ENCODE measurements at places on chromosomes 5 and 9.

DNA sequence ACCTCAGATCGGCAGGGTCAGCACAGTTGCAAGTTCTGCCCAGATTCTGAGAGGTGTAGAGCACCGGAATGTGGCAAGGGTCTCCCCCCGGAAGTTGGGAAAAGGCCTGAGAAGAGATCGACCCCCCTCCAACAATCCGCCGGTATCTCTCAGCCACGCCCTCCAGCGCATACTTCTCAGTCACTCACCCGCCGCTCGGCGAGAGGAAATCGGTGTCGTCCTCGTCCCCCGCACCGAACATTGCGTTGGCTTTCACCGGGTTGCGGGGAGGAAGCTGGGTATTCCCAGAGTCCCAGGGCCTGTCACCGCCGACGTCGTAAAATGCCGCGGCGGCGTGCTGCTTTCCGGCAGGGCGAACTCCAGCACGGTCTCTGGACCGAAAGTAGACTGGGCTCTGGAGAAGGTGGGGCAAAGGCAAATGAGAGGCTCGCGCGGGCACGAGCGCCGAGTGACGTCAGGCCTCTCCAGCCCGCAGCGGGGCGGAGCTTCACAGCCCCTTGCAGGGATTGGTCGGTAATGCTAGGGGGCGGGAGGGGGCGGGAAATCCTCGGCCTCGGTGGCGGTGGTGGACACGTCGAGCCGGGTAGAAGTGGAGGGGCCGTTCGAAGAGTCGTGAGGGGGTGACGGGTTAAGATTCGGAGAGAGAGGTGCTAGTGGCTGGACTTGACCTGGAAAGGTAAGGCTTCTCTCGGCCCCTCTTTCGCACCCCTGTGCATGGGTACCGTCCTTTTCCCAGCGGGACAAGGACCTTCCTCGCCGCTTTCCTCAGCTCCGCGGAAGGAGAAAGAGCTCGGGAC lies at the start of the genes FKBP15 and SLC31A1:
Gene FKBP15 (minus strand): TSS at position 275 of the 797 bp plus-strand sequence. CDS start 34 bp downstream, at position 241.
Gene SLC31A1 (plus strand): TSS at position 542 of the 797 bp plus-strand sequence. CDS start 34,605 bp downstream, outside the sequence.
- peak; percentile 89 for DNase-seq

- no peak for DNase-seq
These were observed 5.8 kb upstream of the CCL21 start for GRCh38 chr9:34715639-34716215.

- DNase-seq, result no peak
These were observed 36.3 kb upstream of the RLN1 start for GRCh38 chr9:5375790-5376477.

GRCh38 chr9:36148311-36149051 lies 11.9 kb downstream of the GLIPR2 start:
- DNase-seq, result peak; percentile 58

GRCh38 chr5:59285300-59286016 lies 608.1 kb downstream of the PDE4D start:
- no peak for DNase-seq

- DNase-seq, result no peak
These were observed 41.7 kb downstream of the UNC13B start for GRCh38 chr9:35203528-35203927.

DNA sequence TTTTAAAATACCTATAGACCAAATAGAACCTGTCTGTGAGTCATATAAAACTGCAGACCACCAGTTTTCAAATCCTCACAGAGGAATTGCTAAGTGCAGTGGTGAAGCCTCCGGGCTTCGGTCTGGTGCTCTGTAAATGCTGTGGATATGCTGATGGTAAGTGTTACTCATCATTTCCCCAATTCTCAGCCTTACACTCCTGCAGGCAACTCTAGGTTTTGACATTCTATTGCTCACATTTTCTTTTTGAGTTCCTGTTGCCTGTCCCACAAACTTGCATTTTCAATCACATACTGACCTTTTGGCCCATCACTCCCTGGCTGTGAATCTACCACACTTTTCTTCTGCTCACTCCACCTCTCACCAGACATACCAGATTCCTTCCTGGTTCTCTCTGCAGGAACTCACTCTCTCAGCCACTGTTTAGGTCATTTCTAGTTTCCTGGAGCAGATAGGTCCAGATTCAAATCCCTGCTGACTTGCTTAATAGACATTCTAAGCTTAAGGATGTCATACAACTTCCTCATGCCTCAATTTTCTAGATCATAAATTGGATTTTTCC lies 192.9 kb downstream of the RAB3C start:
- DNase-seq, result no peak

- no peak for DNase-seq
These were observed 7.9 kb downstream of the SLC2A6 start for GRCh38 chr9:133470988-133471387.

DNA sequence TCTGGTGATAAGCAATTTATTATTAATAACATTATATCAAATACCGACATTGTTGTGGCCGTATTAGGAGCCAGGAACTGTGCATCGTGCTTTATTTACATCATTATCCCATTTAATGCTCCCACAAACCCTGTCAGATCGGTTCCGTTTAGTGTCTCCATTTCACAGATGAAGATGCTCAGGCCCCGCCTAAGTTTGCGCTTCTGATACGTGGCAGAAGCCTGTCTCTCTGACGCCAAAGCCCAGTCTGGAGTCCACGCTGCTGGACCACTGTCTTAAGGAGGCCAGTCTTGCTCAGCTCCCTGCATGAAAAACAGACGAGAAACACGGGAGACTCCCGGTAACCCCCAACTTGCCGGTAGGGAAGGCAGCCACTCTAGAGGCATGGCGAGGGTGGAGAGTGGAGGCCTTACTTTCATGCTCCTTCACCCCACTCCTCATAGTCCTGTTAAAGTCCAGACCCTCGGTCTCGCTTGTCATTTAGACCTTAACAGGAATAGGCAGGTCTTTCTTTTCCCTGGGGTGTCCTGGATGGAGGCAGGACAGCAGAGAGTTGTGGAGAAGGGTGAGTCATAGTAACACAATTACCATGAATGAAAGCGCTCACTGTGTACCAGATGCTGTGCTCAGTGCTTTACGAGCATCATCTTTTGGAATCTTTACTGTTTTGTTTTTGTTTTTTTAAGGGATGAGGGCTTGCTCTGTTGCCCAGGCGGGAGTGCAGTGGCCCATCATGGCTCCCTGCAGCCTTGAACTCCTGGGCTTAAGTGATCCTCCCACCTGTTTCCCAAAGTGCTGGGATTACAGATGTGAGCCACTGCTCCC lies 872 bp downstream of the TXNDC15 start:
- DNase-seq, result no peak

DNA sequence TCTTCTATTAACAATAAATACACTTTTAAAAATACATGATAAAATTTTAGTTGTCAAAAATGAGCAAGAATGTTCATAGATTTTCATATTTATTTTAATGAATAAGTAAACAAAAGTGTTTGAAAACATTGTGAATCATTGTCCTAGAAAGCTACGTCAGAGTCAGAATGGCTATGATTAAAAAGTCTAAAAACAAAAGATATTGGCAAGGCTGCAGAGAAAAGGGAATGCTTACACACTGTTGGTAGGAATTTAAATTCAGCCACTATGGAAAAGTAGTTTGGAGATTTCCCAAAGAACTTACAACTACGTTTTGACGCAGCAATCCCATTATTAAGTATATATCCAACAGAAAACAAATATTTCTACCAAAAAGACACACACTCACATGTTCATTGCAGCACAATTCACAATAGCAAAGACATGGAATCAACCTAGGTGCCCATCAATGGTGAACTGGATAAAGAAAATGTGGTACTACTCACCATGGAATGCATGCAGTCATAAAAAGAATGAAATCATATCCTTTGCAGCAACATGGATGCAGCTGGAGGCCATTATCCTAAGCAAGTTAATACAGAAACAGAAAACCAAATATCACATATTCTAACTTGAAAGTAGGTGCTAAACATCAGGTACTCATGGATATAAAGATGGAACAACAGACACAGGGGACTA lies 49.2 kb upstream of the FBXL17 start:
- no peak for DNase-seq

GRCh38 chr9:87991151-87991870 lies 17.0 kb upstream of the CDK20 start:
- no peak for DNase-seq

GRCh38 chr5:2755681-2756171 lies 4.2 kb upstream of the IRX2 start:
- DNase-seq, result no peak

GRCh38 chr9:127311239-127311741 lies 46.7 kb downstream of the GARNL3 start:
- no peak for DNase-seq

DNA sequence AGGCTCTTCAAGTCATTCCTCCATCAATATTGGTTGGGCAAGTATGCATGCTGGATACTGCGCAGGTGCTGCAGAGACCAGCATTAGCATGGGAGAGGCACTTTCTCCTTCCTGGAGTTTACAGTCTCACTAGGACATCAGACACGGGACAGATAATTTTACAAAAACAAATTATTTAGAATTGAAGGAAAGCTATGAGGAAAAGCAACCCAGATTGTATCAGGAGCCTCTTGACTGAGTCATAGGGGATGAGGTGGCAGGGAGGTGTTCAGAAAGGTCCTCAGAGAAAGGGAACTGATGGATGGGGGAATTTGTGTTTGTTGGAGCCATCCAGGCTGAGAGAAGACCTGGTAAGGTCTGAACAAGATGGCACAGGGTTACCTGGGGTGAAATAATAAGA lies 24.5 kb upstream of the RAB14 start:
- DNase-seq, result no peak

DNA sequence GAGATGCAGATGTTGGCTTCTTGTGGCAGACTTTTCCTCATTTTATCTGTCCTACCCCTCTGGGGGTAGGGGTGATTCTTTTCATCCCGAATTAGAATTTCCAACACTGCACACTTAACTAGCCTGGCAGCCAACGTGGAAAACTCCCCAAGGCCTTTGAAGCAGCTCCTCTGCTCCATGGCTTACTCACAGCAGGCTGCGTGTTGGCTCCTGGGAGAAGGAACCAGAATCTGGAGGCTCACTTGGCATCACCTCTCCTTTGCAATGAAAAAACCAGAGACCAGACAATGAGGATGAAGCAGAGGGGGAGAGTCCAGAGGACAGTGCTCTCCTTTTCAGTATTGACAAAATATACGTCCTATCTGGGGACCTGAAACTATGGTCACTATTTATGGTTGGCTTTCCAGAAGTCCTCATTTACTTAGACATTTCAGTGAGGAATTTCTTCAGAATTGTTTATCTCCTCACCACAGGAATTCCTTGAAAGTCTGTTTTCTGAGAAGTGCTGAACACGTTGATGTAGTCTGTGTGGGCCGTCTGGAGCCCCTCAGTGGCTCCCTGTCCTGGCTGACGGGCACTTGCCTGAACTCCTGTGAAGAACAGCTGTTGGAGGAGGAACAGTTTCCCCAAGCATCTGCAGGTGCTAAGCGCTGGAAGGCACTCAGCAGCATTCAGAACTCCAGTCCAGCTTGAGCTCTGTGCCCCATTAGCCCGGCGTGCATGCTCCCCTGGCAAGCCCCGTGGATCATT lies 231.3 kb downstream of the RFK start:
- DNase-seq, result no peak

GRCh38 chr5:95406426-95407090 lies 15.4 kb downstream of the FAM81B start:
- DNase-seq, result no peak

DNA sequence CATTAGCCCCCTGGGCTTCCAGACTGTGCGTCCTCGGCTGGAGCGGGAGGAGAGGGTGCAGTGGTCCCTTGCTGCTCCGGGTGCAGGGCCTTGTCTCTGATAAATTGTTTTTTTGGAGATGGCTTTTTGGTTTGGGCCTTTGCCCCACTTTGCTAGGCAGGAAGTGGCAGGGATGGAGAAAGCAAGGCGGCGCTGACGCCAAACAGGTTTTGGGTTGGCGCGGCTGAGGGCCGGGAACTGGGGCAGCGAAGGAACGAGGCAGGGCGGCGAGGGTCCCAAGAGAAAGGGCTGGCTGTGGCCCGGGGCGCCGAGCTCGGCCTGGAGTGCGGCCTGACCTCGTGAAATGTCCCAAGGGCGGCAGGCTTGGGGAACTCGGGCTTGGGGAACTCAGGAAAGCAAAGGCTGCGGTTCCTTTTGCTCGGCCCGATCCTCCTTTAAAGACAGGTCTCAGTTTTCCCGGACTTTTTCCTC lies 4.1 kb downstream of the LHX2 start:
- DNase-seq, result no peak

GRCh38 chr5:75729321-75729720 lies 12.1 kb upstream of the POC5 start:
- no peak for DNase-seq

DNA sequence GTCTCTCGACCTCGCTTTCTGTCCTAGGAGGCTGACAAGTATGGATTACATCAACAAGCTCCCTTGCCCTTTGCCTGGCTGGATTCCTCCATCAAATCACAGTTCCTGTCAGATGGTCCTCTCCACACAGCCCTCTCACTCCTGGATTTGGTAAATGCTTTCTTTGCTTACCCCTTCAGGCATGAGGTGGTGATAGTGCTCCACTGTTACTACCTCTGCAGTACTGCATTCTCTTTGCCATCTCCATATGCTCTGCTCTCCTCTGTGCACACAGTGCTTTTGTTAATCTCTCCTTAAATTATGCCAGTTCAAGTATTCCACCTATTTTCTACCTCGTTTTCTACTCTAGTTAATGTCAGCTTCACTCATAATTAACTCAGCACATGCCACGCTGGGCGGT lies 279.2 kb downstream of the DMAC1 start:
- DNase-seq, result no peak

All from stimulated activated CD4-positive, alpha-beta T cell treated with anti-CD3 and anti-CD28 coated beads, Interleukin-1b, Interleukin-23, amount 100 ng/mL, for 1 hour (primary cell).